ENCODE measurements at places on chromosomes 5 and 9.

DNA sequence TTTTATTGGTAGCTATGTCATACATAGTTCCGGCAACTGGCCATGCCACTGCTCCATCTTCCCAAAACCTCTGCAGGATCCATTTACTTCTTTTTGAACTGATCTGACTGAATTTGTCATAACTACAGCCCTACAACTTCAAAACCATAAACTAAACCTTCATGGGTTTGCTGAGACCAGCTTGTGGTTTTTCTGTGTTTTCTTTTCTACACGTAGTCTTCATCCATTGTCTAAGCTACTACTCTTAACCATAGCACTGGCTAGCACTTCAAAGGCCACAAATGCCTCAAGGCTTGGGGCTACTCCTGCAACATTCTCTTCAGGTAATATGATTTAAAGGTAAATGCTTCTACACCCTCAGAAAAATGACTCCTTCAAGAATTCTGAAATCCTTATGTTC is 9.0 kb upstream of the KIF2A start:
- no peak for DNase-seq

DNA sequence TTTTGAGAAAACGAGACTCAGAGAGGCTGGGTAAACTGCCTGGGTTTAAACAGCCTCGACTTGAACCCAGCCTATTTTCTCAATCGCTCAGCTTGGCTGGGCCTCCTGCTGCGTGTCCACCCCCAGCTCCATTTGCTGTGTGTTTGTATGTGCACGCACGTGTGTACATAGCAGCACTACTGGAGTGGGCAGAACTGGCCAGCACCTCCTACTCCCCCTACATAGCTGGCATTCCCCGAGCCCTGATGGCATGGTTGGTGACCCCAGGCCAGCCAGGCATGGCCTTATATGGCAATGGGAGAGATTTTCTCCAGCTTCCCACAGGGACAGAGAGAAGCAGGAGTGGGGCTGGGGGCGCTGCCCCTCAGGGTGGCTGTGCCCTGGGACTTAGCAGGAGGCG is 4.1 kb downstream of the AIF1L start:
- no peak for DNase-seq

GRCh38 chr5:101897914-101898313 is 398.2 kb downstream of the SLCO4C1 start:
- DNase-seq: no peak

- DNase-seq: peak; percentile 36
Observed at GRCh38 chr9:27385606-27386322, 88.8 kb upstream of the EQTN start.

DNA sequence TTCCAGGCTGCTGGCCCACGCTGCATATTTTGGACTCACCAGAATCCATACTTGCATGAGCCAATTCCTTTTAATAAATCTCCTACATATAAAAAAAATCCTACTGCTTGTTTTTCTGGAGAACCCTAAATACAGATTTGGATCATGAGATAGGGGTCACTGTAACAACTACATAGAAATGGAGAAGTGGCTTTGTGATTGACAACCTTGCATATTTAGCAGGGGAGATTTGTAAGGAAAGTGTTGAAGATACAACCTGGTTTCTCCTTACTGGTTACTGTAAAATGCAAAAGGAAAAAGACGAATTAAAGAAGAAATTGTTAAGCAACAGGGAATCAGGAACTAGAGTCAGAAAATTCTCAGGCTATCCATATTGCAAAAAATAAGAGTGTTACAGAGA is 74.8 kb downstream of the HABP4 start:
- DNase-seq: no peak

DNA sequence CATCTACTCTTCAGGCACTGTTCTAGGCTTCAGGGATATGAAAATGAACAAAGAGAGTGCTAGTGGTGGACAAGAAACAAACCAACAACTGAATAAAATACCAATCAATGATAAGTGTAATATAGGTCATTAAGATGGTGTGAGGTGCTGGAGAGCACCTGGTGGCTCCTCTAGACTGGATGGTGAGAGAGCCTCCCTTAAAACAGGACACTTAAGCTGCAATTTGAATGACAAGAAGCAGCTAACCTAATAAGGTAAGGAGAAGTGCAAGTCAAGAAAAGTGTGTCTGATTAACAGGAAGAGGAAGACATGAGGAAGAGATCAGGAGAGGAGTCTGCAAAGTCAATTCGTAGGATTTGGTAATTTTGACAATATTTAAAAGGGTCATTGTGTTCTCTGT is 23.1 kb downstream of the JAKMIP2 start:
- DNase-seq: no peak

DNA sequence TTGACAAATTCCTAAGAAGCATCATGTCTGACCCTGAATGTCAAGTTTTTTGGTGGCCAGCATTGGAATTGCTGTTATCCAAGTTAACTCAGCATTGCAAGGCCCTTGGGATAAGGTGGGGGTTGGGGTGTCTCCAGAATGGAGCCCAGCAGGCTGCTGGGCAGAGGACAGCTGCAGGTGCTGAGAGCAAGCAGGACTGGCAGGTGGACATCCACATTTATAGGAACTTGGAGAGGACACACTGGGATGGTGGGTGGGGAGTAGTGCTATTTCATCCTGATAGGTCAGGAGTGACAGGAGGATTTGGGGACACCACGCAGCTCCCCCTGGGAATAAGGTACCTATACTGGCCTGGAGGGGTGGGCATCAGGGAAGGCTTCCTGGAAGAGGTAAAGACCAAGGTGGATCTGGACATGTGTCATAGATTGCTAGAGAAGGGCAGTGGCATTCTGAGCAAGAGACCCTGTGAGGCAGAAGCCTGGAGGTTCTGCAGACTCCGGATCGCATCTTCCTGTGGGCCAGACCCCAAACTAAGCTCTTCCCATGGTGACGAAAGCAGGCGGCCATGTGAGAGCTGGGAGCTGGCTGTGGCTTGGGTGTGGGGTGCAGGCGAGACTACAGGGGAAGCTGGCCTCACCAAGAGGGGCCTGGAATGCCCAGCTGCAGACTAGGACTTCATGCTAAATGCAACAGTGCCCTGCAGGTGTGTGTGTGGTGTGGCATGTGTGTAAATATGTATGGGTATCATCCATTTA is 148.1 kb downstream of the RGS3 start:
- no peak for DNase-seq

- no peak for DNase-seq
Observed at GRCh38 chr9:5608298-5609225, 20.3 kb upstream of the RIC1 start.

- DNase-seq: no peak
Observed at GRCh38 chr9:98774746-98775145, 21.6 kb downstream of the ANKS6 start.

- no peak for DNase-seq
Observed at GRCh38 chr9:124273427-124274160, 15.8 kb downstream of the NEK6 start.

- DNase-seq: no peak
Observed at GRCh38 chr5:180235077-180235476, 26.1 kb upstream of the RASGEF1C start.

DNA sequence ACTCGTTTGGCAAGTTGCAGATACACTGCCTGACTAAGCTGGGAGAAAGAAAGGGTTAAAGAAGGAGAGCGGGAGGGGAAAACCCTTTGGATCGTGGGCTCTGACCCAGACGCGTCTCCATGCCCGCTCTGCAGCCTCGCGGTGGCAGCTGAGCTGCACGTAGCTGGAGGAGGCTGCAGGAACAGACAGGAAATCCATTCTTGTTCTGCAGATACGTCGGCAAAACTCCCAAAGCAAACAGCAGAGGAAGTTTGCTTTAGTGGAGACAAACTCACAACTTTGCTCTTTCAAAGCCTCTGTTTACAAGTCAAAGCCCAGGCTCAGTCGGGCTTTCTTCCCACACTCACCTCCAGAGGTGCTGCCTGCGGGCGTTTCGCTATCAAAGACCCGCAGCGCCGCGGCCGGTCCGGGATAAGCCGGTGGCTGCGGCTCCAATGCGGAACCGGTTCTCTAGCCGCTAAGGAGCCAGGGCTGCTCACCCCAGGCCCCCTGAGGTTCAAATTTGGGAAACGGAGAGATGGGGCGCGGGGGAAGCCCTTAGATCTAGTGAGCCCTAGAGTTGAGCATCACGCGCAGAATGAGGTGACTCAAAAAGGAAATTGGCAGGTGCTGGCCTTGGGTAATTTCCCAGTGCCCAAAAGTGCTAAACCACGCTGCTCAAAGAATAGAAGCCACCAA is 60.7 kb downstream of the MAT2B start:
- peak; percentile 15 for DNase-seq

Data from prostate gland (tissue), 2 donors.